ENCODE measurements at places on chromosomes 6 and 20. TPM values are rescaled to one million over a fixed set of nuclear protein-coding genes. Genes with fewer than 3 reads are reported as not detected.

- no peak for ATAC-seq
These were observed 11.5 kb upstream of the ZBTB22 start for GRCh38 chr6:33329058-33329457.

GRCh38 chr6:10756085-10756484 lies 8.5 kb downstream of the TMEM14B start:
- no peak for ATAC-seq

- ATAC-seq, result no peak
These were observed 88.0 kb downstream of the PRND start for GRCh38 chr20:4809707-4810106.

GRCh38 chr20:10856237-10857015 lies 182.6 kb upstream of the JAG1 start:
- no peak for ATAC-seq

GRCh38 chr6:16061818-16062217 lies 67.1 kb upstream of the MYLIP start:
- no peak for ATAC-seq

DNA sequence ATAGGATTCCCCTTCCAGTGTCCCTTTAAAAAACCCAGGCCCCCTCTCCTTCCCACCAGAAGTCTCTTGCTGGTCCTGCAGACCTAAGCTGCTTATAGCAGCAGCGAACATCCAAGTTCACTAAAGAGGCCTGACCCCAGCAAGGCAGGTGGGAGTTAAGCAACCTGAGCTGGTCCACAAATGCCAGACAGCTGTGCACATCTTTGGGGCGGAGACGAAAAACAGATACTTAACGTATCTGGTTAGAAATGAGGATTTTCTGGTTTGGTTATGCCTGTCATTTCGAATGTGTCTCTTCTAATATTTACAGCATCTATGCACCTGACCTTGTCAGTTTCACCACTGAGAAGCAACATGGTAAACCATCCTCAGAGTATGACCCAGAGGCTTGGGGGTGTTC lies 87.8 kb downstream of the SLC2A10 start:
- no peak for ATAC-seq

DNA sequence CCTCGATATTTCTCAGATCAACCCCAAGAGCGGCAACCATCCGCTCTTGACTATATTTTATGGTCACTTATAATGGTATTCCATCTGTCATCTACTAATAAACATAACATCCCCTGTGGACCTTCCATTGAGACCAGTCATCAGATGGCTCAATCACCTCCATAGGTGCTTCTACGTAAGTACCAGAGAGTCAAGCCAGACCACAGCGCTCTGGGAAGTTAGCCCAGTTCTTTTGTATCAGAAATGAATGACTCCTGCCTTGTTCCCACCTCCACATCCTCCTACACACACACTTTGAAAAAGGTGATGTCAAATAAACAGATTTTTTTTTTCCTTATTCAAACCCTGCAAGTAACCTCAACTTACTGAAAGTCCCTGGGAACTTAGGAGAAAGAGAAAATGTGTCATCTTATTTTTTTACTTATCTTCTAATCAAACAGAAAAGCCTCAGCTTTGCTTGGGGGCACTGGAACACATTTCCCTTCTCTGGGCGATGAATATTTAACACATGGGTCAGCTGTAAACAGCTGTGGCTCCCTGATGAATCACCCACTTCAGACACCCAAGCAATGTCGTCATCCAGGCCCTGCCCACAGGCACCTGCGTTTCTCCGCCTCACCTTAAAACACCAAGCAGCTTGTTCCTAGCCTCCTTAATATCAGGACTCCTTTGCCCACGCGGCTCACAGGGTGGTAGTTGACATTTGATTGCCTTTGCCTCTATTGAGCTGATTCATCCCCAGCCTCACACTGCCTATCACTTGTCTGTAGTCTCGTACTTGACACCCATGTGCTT lies 121.4 kb upstream of the LY86 start:
- peak; percentile 78 for ATAC-seq

DNA sequence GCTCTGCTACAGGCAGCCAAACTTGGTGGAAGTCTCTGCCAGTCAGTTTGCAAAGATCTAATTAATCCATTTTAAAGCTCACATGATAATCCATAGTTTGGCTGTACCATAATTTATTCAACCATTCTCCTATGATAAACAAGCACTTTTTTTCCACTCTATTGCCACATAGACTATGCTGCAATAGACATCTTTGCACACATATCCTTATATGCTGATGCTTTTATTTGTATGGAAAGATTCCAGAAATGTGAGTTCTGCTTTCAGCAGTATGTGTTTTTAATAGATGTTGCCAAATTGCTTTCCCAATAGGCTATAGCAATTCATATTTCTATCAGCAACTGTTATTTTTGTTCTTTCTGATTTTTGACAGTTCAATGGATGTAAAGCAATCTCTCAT lies 628.0 kb downstream of the KIF16B start:
- ATAC-seq, result no peak

DNA sequence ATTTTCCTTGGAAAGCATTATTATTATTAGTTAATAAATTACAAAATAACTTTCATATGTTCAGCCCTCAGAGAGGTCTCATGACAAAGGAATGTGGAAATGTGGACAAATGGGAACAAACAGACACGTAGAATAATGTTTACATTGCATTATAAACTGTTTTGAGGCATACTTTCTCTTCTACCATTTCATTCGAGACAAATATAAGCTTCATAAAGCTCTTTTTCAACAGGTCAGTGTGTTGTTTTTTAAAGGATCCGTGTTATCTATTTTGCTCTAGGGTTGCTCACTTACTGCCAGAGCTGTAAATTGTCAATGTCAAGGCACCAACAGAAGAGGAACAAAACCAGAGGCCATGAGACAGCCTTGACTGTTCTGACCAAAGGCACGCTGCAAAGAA lies 256.8 kb downstream of the PHACTR1 start:
- ATAC-seq, result no peak

GRCh38 chr6:45423824-45424450 lies 46.2 kb upstream of the SUPT3H start:
- ATAC-seq, result peak; percentile 6

FERMT1 gene
- 0.13 TPM for total RNA-seq

SLC22A3 gene
- 0.11 TPM for total RNA-seq

MMP24 gene
- not detected for total RNA-seq

SLC24A3 gene
- total RNA-seq, result not detected
